SJSA1 (cell line): ENCODE measurements at places on chromosomes 4 and X. TPM values are rescaled to one million over a fixed set of nuclear protein-coding genes. Genes with fewer than 3 reads are reported as not detected.

Gene GIMD1
- not detected in 2 replicates for total RNA-seq

Gene TCP11X2
- not detected in 2 replicates for total RNA-seq

Gene SLC10A6
- 0.08 TPM in 1 of 2 replicates, not detected in the other for total RNA-seq

Gene GPR50
- not detected in 2 replicates for total RNA-seq

Gene MTCP1
- 2.0 and 2.1 TPM in 2 replicates for total RNA-seq

Gene CAPN6
- total RNA-seq: 0.05 TPM in 1 of 2 replicates, not detected in the other

Gene NKX3-2
- 2.8 and 3.1 TPM in 2 replicates for total RNA-seq

Gene ZNF711
- 9.3 and 11.4 TPM in 2 replicates for total RNA-seq

Gene ACTRT1
- not detected in 2 replicates for total RNA-seq

Gene CFP
- total RNA-seq: 0.66 TPM in 1 of 2 replicates, not detected in the other

- no peaks in the 10 kb centered on the region for H3K36me3 ChIP-seq
- no peak overlapping the region for H3K4me3 ChIP-seq
- no peaks in the 10 kb centered on the region for H3K4me1 ChIP-seq
- DNase-seq: no peak
Observed at GRCh38 chrX:27583976-27584375, 6.2 kb upstream of the DCAF8L2 start.

- H3K27ac ChIP-seq: no peak overlapping the region
- no peak overlapping the region for H3K4me3 ChIP-seq
- no peaks in the 10 kb centered on the region for H3K36me3 ChIP-seq
- H3K4me1 ChIP-seq: peaks cover 9% of the 10 kb centered on the region
- H3K27me3 ChIP-seq: no peaks in the 10 kb centered on the region
Observed at GRCh38 chrX:68914479-68914946, 85.7 kb downstream of the EFNB1 start.

DNA sequence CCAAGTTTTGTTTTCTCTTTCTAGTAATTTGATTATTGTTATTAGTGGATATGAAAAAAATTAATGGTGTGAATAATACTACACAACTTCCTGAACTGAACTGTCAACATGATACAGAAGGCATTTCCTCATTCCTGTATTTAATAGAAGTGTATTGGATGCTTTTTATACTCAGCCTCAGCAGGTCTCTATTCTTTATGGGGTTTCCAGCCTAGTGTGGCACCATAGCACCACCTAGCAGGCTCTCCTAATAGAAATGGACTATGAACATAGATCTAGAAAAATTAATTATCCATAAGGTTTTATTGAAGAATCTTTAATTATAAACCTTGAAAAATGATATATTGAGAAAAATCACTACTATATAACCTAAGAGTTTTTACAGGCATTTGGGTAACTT lies 52.4 kb downstream of the GLRB start:
- no peaks in the 10 kb centered on the region for H3K36me3 ChIP-seq
- H3K27me3 ChIP-seq: no peaks in the 10 kb centered on the region
- no peak for DNase-seq

- no peak overlapping the region for H3K4me3 ChIP-seq
- no peaks in the 10 kb centered on the region for H3K36me3 ChIP-seq
- no peaks in the 10 kb centered on the region for H3K4me1 ChIP-seq
Observed at GRCh38 chr4:79578606-79579005, 170.6 kb upstream of the GK2 start.

GRCh38 chrX:40087425-40088298 lies 10.1 kb downstream of the BCOR start:
- DNase-seq: no peak
- peaks cover 61% of the 10 kb centered on the region for H3K4me1 ChIP-seq
- H3K27me3 ChIP-seq: no peaks in the 10 kb centered on the region

- H3K27me3 ChIP-seq: no peaks in the 10 kb centered on the region
- H3K4me3 ChIP-seq: no peak overlapping the region
- H3K27ac ChIP-seq: no peak overlapping the region
Observed at GRCh38 chr4:21476757-21477156, 471.8 kb downstream of the KCNIP4 start.

GRCh38 chrX:127466211-127466610 lies 586.0 kb downstream of the ACTRT1 start:
- no peak overlapping the region for H3K27ac ChIP-seq
- no peaks in the 10 kb centered on the region for H3K27me3 ChIP-seq
- H3K4me1 ChIP-seq: no peaks in the 10 kb centered on the region
- H3K4me3 ChIP-seq: no peak overlapping the region

GRCh38 chrX:39891781-39892180 lies 206.0 kb downstream of the BCOR start:
- peaks cover 30% of the 10 kb centered on the region for H3K4me1 ChIP-seq
- DNase-seq: no peak
- no peaks in the 10 kb centered on the region for H3K36me3 ChIP-seq

DNA sequence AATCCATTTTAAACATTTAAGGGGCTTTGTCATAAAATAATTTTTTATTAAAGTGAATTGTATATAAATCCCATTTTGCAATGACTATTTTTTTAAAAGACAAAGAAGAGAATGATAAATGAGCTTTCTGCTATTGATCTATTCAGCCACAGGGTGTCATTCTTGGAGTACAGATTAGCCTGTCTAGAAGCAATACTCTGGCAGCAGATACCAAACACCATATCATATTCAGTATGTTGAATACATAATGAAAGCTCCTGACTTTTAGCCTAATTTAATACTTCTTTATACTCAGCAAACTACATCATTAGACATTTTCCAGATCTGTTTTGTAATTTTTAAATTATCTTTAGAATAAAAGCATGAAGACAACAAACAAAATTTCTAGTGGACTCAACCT lies 496.3 kb downstream of the PDGFC start:
- H3K36me3 ChIP-seq: no peaks in the 10 kb centered on the region
- H3K4me1 ChIP-seq: peaks cover 17% of the 10 kb centered on the region
- DNase-seq: no peak
- no peak overlapping the region for H3K4me3 ChIP-seq
- peak overlapping the region; percentile 76 for H3K27ac ChIP-seq

DNA sequence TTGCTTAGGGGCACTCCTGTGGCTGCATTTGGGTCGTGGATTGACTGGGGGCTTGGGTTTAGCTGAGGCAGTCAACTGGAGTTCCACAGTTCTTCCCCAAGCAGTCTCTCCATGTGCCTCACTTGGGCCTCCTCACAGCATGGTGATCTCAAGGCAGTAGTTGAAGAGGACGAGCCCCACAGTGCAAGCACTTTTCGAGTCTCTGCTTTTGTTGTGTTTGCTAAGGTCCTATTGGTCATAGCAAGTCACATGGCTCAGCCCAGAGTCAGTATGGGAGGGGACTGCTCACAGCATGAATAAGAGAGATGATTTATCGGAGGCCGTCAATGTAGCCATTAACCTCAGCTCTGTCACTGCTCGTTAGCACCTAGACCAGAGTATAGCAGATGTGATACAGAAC lies 29.7 kb downstream of the BMX start:
- H3K4me3 ChIP-seq: no peak overlapping the region
- H3K27ac ChIP-seq: no peak overlapping the region
- DNase-seq: no peak

GRCh38 chr4:140156529-140157171 lies 2.7 kb upstream of the MAML3 start:
- no peak overlapping the region for H3K27ac ChIP-seq
- H3K27me3 ChIP-seq: no peaks in the 10 kb centered on the region
- no peaks in the 10 kb centered on the region for H3K4me1 ChIP-seq
- H3K4me3 ChIP-seq: no peak overlapping the region

- peaks cover 45% of the 10 kb centered on the region for H3K36me3 ChIP-seq
- DNase-seq: no peak
- no peak overlapping the region for H3K27ac ChIP-seq
Observed at GRCh38 chrX:71549986-71550385, 17.1 kb downstream of the OGT start.

- no peaks in the 10 kb centered on the region for H3K36me3 ChIP-seq
- no peaks in the 10 kb centered on the region; the same call in none of the 2 replicates for H3K27me3 ChIP-seq
- H3K4me3 ChIP-seq: no peak overlapping the region
- H3K27ac ChIP-seq: no peak overlapping the region
- no peak for DNase-seq
Observed at GRCh38 chr4:173121076-173121561, 47.5 kb upstream of the GALNT7 start.

DNA sequence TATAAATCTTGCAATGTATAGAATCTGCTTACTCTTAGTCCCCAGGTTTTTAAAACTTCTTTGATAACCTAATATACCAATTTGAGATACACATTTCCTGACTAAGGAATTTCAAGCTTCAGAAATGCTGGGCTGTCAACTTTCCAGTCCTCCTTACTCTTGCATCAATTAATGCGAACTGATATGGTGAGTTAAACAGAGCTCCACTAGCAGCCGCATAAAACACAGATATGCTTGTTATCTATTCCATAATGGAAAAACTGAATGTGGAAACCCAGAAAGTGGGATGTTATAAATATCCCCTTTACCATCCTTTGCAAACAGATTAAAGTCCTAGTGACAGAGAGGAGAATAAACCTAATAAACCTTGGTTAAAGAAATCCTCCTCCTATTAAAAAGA lies 1913.7 kb downstream of the STIM2 start:
- no peaks in the 10 kb centered on the region for H3K36me3 ChIP-seq
- no peak for DNase-seq
- no peaks in the 10 kb centered on the region for H3K27me3 ChIP-seq
- H3K4me1 ChIP-seq: no peaks in the 10 kb centered on the region
- no peak overlapping the region for H3K4me3 ChIP-seq

- no peaks in the 10 kb centered on the region for H3K27me3 ChIP-seq
- no peak overlapping the region for H3K27ac ChIP-seq
- H3K4me3 ChIP-seq: no peak overlapping the region
- H3K4me1 ChIP-seq: peaks cover 17% of the 10 kb centered on the region
- no peaks in the 10 kb centered on the region for H3K36me3 ChIP-seq
- peak; percentile 43 for DNase-seq
Observed at GRCh38 chrX:9312922-9313867, 151.7 kb upstream of the TBL1X start.

- no peak for DNase-seq
- H3K27me3 ChIP-seq: no peaks in the 10 kb centered on the region
- no peak overlapping the region for H3K27ac ChIP-seq
- H3K36me3 ChIP-seq: peaks cover 6% of the 10 kb centered on the region; the same call in 1 of the 2 replicates
- no peaks in the 10 kb centered on the region for H3K4me1 ChIP-seq
- H3K4me3 ChIP-seq: no peak overlapping the region
Observed at GRCh38 chrX:24718771-24719170, 25.1 kb downstream of the POLA1 start.

- no peak overlapping the region for H3K4me3 ChIP-seq
- no peak for DNase-seq
- H3K36me3 ChIP-seq: no peaks in the 10 kb centered on the region
- H3K4me1 ChIP-seq: no peaks in the 10 kb centered on the region
- H3K27ac ChIP-seq: no peak overlapping the region
Observed at GRCh38 chrX:17854069-17854468, 7.0 kb downstream of the RAI2 start.

DNA sequence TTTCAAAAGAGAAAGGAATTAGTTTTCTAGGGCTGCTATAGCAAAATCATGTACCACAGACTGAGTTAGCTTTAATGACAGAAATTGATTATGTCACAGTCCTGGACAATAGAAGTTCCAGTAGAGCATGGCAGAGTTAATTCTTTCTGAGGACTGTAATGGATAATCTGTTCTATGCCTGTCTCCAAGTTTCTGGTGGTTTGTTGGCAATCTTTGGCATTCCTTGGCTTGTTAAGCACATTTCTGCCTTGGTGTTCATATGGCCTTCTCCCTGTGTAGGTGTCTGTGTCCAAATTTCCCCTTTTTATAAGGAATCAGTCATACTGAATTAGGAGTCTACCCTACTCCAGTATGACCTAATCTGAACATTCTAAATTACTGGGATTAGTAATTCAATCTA lies 336.1 kb upstream of the PABPC4L start:
- H3K27ac ChIP-seq: no peak overlapping the region
- no peaks in the 10 kb centered on the region for H3K4me1 ChIP-seq
- H3K27me3 ChIP-seq: no peaks in the 10 kb centered on the region
- H3K36me3 ChIP-seq: no peaks in the 10 kb centered on the region
- H3K4me3 ChIP-seq: no peak overlapping the region

GRCh38 chr4:38453253-38453881 lies 210.6 kb upstream of the KLF3 start:
- DNase-seq: no peak
- H3K4me3 ChIP-seq: no peak overlapping the region
- H3K27ac ChIP-seq: no peak overlapping the region
- H3K4me1 ChIP-seq: no peaks in the 10 kb centered on the region

GRCh38 chr4:156594624-156595023 lies 377.0 kb downstream of the PDGFC start:
- H3K36me3 ChIP-seq: no peaks in the 10 kb centered on the region
- no peak overlapping the region for H3K4me3 ChIP-seq
- H3K27me3 ChIP-seq: no peaks in the 10 kb centered on the region
- no peak for DNase-seq
- no peak overlapping the region for H3K27ac ChIP-seq
- peaks cover 9% of the 10 kb centered on the region for H3K4me1 ChIP-seq

DNA sequence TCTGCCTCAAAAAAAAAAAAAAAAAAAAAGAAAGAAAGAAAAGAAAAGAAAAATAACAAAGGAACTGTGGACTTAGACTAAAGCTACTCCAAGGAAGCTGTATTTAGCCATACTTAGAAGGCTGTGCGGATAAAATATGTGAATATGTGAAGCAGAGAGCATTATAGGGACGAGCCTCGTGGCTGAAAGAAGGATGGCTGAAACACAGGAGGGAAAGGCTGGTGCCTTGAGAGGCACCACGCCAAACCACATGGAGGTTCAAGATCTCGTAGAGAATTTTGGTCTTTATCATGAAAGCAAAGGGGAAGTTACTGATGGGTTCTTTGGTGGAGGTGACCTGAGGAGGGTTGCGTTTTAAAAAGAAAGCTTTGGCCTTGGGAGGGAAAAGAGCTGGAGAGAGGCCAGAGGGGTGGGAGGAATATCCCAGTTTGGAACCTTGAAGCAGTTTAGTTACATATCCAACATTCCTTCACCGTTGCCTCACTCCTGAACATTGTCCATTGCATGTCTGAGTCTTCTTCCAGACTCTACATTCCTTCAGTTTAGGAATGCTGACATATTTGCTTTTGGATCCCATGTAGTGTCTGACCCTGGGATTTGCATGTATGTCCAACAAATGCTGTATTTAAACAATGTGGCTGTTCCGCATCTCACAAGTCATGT lies 82.5 kb downstream of the CPE start:
- H3K4me3 ChIP-seq: no peak overlapping the region
- DNase-seq: peak; percentile 78
- peaks cover 13% of the 10 kb centered on the region for H3K4me1 ChIP-seq
- no peaks in the 10 kb centered on the region for H3K36me3 ChIP-seq
- no peaks in the 10 kb centered on the region for H3K27me3 ChIP-seq

DNA sequence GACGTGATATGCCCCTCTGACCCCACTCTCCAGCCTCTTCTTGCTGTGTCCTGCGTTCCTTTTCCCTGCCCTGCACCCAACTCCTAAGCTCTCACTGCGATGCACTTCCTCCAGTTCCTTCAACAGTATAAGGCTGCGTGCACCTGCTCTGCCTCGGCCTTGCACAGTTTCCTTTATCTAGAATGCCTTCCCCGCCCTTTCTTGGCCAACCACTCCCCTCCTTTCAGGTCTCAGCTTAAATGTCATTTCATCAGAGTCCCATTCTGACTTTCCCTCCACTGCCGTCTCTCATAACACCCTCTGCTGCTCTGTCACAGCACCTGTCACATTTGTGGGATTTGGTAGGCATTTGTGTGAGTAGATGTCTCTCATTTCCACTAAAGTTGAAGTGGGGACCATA lies 58.4 kb upstream of the NEIL3 start:
- no peaks in the 10 kb centered on the region for H3K4me1 ChIP-seq
- H3K27me3 ChIP-seq: no peaks in the 10 kb centered on the region
- no peak for DNase-seq

GRCh38 chrX:101685923-101686322 lies 26.3 kb upstream of the ARMCX2 start:
- H3K27me3 ChIP-seq: no peaks in the 10 kb centered on the region
- no peaks in the 10 kb centered on the region for H3K36me3 ChIP-seq
- no peaks in the 10 kb centered on the region for H3K4me1 ChIP-seq
- no peak overlapping the region for H3K4me3 ChIP-seq
- no peak for DNase-seq
